ENCODE measurements at places on chromosomes 4 and X.
A peak's percentile ranks its signal among the peaks of the same experiment; 100 is the strongest.

- no peak for DNase-seq
Measured at GRCh38 chrX:11206716-11207115, 86.5 kb upstream of the AMELX start.

DNA sequence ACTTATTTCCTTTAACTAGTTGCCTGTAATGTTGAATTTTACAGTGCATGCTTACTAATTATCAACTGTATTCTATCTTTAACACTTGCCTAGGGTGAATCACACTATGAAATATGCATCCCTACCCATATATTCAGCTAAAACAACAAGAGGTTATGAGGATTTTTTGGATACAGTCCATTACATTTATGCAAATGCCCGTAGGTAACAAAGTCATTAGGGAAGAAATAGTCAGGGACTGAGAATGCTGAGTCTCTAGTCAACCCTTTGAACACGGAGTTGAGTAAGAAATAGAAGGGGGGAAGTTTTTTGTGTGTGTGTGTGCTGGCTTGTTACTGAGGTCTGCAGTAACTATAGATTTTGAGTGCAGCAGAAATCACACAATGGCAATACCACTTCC, 26.1 kb upstream of the CBLL2 start:
- no peak for DNase-seq

GRCh38 chr4:176308441-176308840, 11.3 kb upstream of the SPCS3 start:
- DNase-seq = no peak

DNA sequence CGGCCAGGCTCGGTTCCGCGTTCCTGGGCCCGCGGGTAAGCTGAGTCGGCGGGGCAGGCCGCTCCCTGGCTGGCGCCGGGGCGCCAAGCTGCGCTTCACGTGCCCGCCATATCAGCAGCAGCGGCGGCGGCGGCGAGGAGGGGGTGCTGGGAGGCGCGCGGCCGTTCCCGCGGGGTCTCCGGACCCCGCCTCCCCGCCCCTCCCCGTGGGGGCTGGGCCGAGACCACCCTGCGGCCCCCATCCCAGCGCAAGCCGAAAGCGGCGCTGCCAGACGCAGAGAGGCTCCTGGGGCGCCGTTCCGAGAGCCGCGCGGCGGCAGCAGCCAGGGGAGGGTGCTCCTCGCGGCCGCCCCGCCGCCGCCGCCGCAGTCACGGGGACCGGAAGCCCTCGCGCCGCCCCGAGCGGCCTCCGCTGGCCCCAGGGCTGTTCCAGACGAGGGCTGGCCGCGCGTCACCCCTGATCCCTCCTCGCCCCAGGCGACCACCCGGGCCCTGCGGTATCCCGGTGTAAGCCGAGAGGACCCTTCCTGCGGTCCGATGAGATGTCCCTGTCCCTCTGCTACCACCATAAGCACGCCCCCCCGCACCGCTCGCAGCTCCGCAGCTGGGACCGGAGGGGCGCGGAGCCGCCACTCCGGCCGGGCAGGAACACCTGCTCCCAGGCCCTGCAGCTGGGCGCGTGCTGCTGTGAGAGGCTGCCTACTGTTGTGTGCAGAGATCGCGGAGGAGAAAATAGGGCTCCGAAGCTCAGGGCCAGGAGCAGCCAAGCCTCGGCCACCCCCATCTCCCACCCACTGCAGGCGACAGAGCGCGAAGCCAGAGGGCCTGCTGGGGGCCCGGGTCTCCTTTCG, 7.5 kb upstream of the BCOR start:
- peak; percentile 33 for DNase-seq

DNA sequence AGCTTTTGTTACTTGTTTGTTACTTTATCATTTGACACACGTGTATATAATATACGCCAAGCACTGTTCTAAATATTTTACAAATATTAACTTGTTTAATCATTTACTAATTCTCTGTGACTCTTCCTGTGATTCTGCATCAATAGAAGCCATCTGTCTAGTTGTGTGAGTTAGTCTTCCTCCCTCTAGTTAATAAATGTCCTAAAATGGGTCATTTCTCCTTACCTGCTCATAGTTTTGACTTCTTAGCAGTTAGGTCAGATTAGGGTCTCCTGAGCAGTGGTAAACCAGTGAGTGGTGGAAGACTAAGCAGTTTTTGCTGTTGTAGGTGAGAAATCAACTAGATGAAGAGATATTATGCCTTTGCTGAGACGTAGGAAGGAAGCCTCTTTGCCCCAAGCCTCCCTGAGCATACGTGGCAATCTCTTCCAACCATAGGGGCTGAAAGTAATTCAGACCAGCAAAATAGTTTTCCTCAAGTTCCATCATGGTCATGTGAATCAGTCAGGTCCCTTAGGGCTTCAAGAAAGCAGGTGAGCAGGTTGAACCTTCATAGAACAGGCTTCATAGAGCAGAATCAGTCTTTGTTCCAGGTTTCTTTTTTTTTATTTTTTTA, 38.7 kb upstream of the THOC2 start:
- DNase-seq = no peak

DNA sequence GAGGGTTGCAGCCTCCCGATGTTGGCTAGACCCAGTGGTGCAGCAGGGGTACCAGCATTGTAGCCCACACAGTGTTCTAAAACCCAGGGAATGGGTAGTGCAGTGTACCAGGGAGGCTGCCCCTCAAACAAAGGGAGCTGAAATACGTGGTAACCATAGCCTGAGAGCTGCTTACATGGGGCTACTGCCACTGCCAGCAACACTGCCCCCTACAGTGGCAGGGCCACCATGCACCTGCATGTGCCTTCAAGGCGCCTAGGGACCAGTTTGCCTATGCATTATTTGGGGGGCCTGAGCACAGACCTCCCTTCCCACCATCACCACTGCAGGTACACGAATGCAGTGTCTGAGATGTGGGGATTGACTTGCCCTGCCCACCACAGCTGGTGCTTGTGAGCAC, 21.0 kb upstream of the BMP15 start:
- no peak for DNase-seq

- DNase-seq = no peak
Measured at GRCh38 chr4:86621435-86621834, 27.3 kb downstream of the PTPN13 start.

Measured in CD4-positive, alpha-beta T cell treated with Interleukin-21 for 1 hour (primary cell).